ENCODE measurements at places on chromosomes 12 and 14. TPM values are rescaled to one million over a fixed set of nuclear protein-coding genes. Genes with fewer than 3 reads are reported as not detected.

KLHL33 gene
- total RNA-seq = not detected

KRT3 gene
- not detected for total RNA-seq

KRT6C gene
- total RNA-seq = not detected

BORCS5 gene
- 9.8 TPM for total RNA-seq

TAS2R50 gene
- total RNA-seq = not detected

NKX2-8 gene
- not detected for total RNA-seq

DNA sequence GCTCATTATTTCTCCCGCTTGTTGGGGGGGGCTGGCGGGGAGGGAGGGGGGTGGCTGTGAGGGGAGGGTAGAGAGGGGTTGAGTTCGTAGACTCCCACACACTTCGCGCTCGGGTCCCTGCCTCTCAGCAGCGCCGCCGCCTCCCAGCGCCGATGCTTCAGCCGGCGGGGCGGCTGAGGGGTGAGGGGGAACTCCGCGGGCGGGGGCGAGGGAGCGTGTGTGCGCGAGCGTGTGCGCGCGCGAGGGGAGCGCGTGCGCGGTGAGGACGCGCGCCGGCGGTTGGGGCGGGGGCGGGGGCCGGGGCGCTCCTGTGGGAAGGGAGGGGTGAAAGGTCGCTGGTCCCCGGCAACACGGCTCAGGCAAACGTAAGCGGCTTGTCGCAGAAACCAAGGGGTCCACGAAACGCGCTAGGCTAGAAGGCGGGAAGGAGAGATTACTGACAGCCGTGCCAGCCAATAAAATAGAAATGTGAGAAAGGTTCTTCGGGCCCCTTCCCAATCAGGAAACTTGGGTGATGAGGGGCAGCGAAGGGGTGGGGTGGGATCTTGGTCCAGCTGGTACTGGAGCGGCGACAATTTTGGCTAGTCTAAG is 343 bp upstream of the NOVA1 start:
- no peak for DNase-seq

GRCh38 chr14:44463356-44464004 is 43.6 kb downstream of the FSCB start:
- no peak for DNase-seq

- DNase-seq = no peak
Measured at GRCh38 chr12:32334371-32334777, 65.0 kb upstream of the FGD4 start.

DNA sequence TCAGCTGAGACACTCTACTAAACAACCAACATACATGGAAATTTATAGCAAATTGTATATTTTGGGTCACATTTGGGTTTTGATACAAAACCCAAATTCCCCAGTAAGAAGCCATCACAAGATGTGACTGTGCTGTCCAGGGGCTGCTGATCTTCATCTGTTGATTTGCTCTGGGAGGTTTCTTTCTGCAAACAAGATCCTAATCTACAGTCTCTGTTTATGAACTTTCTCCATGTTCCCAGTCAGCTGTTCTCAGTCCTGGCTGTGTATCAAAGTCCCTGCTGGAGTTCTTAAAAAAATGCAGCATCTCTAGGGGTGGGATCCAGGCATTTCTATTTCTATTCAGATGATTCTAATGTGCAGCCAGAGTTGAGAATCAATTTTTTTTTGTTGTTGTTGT is 85.1 kb downstream of the ATP23 start:
- no peak for DNase-seq

DNA sequence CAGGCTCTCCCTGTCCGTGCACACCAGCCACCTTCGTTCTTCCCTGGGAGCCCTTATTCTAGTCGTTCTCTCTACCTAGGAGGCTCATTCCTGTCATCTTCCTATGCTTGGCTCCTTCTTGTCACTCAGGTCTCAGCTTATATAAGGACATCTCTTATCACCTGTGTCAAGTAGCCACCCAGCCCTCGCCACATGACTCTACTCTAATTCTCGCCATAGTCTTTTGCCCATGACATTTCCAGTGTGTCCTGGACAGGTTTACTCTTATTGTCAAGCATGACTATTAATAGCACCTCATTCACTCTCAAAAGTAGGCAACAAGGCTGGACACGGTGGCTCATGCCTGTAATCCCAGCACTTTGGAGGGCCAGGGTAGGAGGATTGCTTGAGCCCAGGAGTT is 175.7 kb upstream of the NUDT4 start:
- DNase-seq = no peak

DNA sequence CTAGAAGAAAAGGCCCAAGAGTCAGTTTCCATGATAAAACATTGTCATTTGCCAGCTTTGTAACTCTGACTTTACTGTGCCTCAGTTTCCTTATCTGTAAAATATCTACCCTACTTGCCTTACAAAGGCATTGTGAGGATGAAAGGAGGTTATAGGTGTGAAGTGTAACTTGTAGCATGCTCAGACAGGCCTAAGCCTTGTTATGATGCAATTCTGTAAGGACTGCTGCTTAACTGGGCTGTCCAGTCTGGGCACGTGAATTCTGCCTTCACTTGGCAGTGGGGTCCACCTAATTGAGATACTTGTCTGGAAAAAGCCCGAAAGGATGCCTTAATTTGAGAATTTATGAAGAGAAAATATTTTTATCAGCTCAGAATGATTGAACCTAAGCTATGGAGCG is 114.5 kb upstream of the DYRK2 start:
- DNase-seq = no peak

DNA sequence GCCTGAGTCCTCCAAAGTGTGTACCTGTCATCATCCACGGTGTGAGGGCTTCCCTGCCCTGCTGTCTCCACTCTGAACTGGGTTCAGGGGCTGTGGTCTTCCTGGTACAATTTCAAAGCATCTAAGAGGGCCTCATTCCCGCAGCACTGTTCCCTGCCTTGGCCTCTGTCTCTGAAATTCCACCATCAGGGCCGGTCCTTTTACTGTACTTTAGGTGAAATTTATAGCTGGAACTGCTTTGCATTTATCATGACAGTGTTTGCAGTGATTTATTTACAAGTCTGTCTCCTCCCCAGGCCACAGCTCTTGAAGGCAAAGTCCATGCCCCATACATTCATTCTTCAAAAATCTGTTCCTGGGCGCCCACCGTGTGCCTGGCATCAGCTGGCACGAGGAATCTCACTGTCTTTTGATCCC is 36.9 kb upstream of the NCOR2 start:
- DNase-seq = no peak

DNA sequence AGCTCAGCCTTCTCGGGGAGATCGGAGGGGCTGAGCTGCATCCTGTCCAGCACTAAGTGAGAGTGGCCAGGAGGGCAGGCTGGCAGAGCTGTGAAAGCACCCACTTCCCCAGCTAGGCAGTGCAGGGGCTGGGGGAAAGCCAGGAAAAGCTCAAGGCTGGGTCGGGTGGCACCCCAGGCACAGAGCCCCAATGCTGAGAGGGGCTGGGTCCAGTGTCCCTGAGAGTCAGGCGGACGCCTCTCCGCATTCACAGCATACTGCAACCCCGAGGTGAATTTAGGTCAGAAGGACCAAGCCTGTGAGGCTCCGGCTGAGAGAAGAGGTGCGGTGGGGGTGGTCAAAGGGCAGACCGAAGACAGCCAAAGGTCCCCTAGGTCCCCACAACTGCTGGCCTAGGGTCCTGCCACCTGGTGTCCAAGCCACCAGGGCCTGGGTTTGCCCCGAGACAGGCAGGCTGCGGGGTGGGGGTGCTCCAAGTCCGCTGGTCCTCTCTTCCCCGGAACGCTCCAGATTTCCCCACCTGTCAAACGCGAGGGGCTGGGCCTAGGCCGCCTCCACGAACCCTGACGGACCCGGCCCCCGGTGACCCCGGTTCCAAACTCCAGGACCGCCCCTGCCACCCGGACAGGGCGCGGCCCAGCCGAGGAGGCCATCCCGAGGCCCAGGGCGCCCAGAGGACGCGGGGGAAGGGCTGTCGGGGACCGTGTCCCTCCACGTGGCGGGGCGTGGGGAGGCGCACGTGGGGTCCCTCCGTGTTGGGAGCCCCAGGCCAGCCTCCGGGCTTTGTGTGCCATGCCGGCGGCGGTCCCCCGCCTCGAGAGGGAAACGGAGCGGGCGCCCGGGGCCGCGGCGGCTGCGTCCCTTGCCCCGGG is 527 bp downstream of the CAMKK2 start:
- no peak for DNase-seq
